ENCODE measurements at places on chromosomes 2 and 18.

- DNase-seq: no peak
These were observed 44.2 kb upstream of the LYPD6B start for GRCh38 chr2:148994341-148994740.

DNA sequence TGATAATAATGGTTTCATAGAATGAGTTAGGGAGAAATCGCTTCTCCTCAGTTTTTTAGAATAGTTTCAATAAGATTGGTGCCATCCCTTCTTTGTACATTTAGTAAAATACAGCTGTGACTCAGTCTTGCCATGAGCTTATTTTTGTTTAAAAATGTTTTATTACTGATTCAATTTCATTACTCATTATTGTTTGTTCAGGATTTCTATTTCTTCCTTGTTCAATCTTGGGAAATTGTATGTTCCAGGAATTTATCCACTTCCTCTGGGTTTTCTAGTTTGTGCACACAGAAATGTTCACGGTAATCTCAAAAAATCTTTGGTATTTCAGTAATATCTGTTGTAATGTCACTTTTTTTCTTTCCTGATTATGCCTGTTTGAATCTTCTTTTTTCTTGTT lies 371.5 kb upstream of the SETBP1 start:
- DNase-seq: peak; percentile 79

DNA sequence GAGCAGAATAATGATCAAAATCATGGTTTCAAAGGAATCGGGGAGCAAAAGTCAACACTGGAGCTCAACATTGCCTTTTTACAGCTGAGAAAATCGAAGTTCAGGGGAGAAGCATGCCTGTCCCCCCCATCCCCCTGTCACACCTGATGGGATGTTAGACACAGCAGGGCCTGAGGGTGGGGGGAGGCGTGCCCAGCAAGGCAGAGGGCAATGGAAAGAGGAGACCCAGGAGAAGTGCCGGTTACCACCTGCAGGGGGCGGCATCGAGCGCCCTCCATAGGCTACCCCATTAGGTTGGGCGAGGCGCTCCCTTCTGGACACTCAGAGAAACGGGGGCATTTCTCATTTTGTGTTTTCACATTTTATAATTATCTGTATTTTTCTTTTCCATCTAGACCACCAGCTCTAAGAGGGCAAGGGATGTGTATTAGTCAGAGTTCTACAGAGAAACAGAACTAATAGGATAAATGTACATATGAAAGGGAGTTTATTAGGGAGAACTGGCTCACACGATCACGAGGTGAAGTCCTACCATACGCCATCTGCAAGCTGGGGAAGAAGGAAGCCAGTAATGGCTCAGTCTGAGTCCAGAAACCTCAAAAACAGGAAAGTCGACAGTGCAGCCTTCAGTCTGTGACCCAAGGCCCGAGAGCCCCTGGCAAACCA lies 271.3 kb downstream of the LRATD1 start:
- DNase-seq: no peak

- no peak for DNase-seq
These were observed 3.6 kb upstream of the LPIN1 start for GRCh38 chr2:11742702-11743357.

DNA sequence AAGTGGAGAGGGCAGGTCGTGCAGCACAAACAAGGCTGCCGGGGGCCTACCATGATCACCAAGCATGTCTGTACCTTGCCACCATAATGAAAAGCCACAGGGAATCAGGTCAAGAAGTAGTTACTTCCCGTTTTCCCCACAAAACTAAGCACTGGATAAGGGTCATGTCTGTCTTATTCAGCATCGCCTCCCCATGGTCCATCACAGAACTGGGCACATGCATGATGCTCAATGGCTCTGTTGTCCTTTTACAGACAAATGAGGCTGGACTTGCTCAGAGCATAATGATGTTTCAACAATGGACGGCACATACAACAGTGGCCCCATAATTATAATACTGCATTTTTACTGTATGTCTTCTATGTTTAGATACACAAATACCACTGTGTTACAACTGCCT lies 27.5 kb downstream of the REEP1 start:
- no peak for DNase-seq

- DNase-seq: no peak
These were observed 315.0 kb downstream of the PARD3B start for GRCh38 chr2:204860274-204860673.

DNA sequence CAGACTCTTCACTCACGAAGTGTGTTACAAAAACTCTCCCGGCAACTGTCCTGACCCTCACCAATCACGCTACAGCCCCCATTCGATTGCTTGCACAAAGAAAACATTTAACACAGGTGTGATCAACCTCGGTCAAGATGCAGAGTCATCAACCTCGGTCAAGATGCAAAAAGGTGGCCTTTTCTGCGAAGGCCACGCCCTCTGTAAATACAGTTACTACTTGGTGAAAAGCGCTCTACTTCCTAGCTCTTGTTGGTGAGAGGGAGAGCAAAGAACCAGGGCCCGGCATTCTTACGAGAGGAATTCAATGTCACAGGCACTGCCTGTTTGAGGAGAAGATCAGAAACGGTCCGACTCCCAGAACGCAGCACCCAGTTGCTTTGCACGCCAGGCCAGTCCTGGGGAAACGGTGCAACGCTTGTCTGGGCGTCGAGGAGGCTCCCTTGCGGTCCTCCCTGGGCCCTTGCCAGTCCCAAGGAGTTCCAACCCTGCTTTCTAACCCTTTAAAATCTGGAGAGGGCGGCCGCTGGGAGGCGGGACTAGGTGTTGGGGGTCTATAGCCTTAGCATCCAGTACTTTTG lies 1.9 kb downstream of the PIEZO2 start:
- DNase-seq: no peak

DNA sequence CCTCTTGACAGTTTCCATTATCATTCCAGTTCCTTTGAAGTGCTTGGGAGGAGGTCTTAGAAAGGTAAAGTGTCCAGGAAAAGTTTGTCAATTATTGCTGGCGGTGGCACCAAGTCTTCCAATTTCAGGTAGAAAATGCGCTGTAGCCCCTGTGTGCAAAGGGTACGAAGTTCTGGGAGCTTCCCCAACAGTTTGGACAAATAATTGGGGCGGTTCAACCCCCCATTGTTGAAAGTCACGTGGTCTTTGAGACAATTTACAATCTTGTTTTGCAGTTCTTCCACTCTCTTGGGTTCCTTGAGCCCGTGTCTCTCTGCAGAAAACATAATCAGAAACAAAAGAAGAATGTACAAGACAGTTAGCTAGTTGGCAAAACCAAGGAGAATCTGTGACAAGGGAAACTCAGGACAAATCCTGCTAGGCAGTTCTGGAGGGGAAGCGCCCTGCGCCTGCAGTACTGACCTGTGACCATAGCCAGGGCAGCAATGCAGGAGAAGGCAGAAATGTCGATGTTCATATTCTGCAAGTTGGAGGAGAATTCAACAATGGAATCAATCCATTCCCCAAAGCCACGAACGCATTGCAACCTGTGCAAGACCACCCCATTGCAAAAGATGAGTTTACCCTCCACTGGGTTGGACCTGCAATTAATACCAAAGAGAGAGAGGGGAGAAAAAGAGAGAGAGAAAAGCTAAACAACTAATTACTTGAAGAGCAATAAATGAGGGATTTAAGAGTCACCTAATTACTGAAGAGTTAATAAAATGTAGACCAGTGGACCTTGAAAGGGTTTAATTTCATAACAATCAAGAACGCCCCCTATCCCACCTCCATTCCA lies 6.6 kb downstream of the NR4A2 start:
- no peak for DNase-seq

DNA sequence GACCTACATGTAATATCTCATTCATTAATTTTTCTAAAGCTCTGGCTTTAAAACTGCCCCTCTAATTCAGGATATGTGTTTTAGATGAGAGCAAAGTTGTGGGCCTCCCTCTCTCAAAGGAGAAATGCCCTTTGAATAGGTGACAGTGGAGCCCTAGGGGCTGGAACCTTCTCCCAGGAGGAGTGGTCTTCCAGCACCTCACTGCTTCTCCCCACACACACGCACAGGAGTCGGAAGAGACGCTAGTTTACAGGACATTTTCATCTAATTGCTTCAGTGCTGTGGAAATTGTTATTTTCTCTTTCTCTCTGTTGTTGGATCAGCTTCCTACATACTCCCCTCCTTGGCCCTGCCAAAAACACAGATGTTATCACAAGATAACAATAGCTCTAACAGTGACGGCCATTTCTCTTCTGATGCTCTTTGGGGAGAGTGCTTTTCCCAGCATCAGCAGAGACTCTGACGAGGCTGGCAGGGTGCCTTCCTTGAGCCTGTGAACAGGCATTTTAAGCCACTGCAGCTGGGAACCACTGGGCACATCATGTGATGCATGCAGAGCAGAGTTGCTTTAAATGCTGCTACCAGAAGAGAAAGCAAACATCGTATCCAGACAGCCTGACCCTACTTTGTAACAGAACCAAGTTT lies 209.4 kb upstream of the SP5 start:
- DNase-seq: peak; percentile 10

DNA sequence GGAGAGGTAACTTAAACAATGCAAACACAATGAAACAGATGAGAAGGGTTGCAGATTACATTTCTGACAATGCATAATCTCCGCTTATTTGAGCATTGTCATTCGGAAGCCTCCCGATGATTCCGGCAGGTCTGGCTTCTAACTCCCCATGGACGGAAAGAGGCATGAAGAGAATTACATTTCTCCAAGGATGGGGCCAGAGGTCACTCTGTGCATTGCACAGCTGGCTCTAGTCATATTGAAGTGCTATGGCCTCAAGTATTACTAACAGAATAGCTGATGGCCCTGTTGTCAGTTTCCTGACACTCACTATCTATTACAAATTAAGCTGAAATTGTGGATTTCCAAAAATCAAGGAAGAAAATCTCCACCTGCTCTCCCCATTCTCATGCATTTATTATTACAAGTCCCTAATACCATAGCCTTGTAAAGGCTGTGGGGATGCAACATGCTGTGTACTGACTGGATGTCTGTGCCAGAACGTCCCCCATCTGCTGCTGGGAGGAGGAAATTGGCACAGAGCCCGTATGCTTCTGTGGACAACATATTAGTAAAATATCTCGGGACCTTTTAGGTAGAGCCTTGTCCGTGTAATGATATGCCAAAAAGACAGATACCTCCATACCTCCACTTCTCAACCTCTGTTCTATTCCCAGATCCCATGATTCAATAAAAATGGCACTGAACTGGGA lies 168.1 kb downstream of the SETBP1 start:
- no peak for DNase-seq

GRCh38 chr2:111135910-111136297 lies 15.2 kb downstream of the BCL2L11 start:
- peak; percentile 34 for DNase-seq

GRCh38 chr2:118557791-118558190 lies 289.7 kb downstream of the EN1 start:
- DNase-seq: no peak

DNA sequence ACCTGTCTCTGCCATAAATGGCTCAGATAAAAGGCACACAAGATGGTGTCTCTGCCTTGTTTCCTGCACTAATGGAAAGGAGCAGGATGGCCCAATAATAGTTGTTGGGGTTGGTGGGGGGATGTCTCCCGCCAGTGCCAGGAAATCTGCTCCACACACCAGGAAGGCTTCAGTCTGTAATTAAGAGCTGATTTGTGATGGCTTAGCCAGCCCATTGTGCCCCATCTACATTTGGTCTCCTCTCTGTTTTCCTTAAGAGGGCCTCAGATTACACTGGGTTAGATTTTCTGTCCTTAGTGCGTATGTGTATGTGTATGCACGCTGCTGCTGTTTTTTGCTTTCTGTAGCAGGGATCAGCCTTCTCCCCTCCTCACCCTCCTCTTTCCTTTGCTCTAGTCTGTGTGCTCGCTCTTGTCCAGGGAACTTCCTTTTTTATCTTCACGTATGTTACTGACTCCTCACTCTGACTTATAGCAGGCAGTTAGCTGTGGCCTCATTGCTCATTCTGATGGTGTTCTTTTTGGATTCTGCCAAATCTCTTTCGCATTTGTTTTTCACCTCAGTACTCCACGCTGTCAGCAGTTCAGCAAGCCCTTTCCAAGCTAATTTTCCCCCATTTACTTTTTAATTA lies 33.4 kb upstream of the MGAT5 start:
- DNase-seq: no peak

DNA sequence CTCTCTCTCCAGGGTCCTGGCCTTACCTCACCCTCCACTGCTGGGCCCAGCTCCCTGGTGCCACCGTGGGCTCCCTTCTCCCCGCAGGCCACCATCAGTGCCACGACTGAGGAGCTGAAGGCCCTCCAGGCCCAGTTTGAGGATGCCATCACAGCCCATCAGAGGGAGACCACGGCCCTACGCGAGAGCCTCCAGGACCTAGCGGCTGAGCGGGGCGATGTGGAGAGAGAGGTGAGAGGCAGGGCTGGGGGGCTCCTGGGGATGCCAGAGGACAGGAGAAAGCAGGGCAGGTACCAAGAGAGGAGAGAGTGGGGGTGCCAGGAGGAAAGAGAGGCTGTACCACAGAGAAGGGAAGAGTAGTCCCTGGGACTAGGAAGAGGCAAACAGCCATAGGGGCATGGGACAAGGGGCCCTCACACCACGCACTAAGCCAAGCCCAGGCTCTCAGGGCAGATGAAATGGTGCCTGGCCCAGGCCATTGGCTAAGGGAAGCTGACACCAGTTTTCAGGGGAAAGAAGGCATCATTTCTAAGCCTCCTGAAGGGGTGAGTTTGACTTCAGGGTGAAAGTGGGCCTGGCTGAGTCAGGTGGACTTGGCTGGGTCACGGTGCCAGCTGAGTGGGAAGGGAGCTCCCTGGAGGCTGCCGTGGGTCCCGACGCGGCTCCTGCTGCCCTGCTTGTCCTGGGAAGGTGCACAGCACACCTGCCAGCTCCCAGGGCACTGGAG lies 39.0 kb upstream of the SNED1 start:
- DNase-seq: no peak

DNA sequence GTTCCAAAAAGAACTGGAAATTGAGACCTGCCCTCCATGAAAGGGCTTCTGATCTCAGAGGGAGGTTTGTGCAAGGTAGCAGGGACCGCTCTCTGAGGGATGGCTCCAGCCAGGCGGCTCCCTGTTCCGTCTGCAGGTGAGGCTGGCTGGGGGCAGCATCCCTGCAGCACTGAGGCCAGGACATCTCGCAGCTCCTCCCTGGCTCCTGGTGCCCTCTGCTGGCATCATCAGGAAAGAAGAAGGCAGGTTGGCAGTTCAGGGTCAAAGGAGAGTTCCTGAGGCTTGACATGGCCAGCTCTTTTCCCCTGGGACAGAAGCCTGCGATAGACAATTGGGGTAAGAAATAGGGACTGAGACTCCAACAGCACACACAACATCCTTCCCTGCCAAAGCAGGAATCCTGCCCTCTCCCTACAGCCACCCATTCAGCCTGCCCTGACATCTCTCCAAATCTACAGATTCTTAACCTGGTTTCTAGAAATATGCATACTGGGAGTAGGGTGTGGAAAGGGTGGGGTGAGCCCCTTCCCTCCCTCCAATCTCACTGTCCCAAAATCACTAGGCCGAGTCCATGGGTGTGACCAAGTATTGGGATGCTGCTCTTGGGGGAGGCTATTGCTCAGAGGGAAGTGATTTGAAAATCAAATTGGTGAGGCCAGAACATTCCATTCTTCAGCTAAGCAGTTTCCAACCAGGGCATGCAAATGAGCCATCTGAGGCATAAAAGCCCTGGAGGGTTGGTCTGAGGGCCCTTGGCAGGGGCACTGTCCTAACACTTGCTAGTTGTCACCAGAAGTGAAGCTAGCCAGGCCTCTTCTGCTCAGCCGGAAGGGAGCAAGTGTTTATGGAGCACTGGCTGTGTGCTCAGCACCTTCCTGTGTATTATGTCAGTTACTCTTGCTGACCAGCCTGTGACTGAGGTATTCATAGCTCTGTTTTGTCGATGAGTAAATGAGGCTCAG lies 185.4 kb downstream of the TFCP2L1 start:
- DNase-seq: no peak
